ENCODE measurements at places on chromosomes 1 and 21.

DNA sequence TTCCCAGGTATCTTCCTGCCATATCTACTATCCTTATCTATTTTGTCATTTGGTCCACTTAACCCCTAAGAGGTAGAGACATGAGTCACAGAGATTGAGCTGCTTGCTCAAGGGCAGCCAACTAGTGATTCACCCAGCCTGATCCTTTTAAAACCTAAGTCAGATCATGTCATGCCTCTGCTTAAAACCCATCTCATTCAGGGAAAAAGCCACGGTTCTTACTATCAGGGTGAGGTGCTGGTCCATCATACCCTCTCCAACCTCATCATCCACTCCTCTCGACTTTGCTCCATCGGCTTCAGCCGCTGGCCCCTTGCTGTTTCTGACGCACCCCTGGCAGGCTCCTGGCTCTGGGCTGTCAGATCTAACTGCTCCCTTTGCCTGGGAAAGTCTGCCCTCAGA lies 14.4 kb upstream of the PPP1R15B start:
- no peak for DNase-seq

- DNase-seq: no peak
These were observed 15.3 kb upstream of the SSX2IP start for GRCh38 chr1:84705513-84705912.

DNA sequence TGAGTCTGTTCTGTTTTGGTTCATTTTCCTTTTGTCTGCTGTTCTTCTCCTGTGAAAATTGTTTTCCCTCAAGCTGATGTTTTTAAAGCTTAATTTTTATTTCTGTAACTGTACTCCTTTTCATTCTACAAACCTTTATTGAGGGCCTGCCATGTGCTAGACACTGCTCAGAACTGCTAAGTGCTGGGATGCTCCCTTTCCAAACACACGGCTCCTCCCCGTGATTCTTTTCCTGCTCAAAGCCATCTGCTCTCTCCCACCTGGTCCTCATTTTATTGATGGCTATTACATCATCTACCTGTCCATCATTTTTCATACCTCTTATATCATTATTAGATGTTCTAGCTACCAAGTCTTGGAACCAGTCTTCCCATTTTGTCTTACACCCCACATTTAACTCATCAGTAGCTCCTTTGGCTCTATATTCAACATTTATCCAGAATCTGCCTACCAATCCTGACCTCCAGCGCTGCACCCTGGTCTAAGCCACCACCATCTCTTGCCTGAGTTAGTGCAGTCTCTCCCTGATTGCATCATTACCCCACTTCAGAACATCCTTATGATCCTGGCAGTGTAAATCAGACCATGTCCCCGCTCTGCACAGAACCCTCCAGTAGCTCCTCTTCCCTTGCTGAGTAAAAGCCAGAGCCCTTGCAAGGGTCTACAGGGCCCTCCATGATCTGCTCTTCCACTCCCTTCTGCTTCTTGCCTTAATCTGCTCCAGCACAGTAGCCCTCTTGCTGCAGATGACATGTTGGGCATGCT lies 118.1 kb downstream of the CACNA1E start:
- no peak for DNase-seq

- DNase-seq: no peak
These were observed 1095.3 kb downstream of the TTLL7 start for GRCh38 chr1:82903626-82904025.

DNA sequence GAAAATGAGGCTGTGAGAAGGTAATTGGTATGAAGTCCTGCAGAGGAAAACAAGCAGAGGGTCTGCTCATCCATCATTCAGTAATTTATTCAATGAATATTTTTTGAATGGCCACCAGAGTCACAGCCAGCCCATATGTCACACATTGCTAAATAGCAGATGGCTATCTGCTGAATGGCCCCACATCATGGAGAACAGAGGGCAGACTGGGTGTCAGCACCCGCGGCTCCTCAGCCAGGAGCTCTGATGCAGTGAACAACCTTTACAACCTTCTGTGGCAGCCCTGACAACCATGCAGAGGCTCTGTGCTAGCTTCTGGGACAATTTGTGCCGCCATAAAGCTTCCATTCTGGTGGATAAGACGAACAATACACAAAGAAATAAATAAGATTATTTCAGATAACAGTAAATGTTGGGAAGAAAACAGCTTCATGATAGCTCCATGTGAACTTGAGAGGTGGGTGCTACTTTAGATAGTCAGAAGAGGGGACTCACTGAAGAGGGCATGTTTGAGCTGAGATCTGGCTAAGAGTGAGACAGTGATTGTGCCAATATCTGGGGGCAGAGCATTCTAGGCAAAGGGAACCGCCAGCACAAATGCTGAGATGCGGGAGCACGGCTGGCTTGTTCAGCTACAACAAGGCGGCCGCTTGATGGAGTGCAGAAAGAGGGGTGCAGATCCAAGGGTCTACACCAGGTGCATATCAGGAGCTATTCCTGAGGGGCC lies 2.8 kb upstream of the C1orf210 start:
- no peak for DNase-seq

DNA sequence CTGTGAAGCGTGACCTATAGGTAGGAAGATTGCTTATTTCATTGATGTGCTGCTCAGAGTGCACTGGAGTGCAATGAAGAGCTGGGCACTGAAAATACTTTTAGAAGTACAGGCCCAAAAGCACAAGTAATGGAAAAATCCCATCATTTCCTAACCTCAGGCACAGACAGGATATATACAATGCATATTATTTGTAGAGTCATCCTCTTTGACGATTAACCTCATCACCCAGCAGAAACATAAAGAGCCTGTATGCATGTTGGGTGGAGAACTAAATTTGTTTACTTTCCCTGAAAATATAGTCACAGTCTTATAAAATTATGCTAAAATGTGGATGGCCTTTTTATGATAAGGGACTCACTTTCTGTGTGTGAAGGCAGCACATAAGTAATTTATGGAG lies 98.1 kb downstream of the TNNI3K start:
- no peak for DNase-seq

- peak; percentile 47 for DNase-seq
These were observed 103.2 kb downstream of the DMRTB1 start for GRCh38 chr1:53562291-53562980.
